ENCODE measurements at places on chromosomes 3 and 15. TPM values are rescaled to one million over a fixed set of nuclear protein-coding genes. Genes with fewer than 3 reads are reported as not detected.

HRG gene
- not detected for total RNA-seq

NMD3 gene
- 43.6 TPM for total RNA-seq

SLC22A13 gene
- total RNA-seq = 0.40 TPM

ZPLD1 gene
- not detected for total RNA-seq

All from natural killer cell (primary cell).